ENCODE measurements at places on chromosomes 16 and 17. TPM values are rescaled to one million over a fixed set of nuclear protein-coding genes. Genes with fewer than 3 reads are reported as not detected.

The CNTNAP4 gene
- 10.9 TPM for total RNA-seq

The LASP1 gene
- total RNA-seq = 69.4 TPM

DNA sequence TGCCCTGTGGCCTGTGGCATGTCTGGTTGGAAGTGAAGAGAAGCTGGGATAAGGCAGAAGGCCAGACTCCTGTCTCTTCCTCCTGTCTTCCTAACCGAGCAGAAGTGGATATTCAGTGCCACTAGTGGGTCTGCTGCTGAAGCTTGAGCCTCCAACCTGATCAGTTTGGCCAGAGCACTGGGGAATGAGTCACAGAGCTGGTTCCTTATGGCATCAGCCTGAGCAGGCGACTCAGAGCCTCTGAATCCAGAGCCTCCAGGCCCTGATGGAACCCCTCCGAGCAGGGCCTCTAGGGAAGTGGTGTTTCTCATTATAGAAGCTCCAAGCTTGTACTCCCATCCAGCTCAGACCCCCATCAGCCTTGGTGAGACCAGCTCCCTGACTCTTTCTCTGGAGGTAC lies 2.0 kb downstream of the WSCD1 start:
- DNase-seq = no peak

The SRL gene
- 15.0 TPM for total RNA-seq

GRCh38 chr17:3378321-3378720 lies 7.8 kb downstream of the OR3A2 start:
- no peak for DNase-seq

- no peak for DNase-seq
Observed at GRCh38 chr16:88803264-88803987, at the start of gene CDT1. Gene CDT1, plus strand, starts transcription at chr16:88803789. Its CDS starts 43 bp downstream, at chr16:88803832.

- no peak for DNase-seq
Observed at GRCh38 chr16:69463876-69464275, 39.5 kb downstream of the CYB5B start.

- no peak for DNase-seq
Observed at GRCh38 chr17:75194879-75195278, 10.6 kb upstream of the NUP85 start.

DNA sequence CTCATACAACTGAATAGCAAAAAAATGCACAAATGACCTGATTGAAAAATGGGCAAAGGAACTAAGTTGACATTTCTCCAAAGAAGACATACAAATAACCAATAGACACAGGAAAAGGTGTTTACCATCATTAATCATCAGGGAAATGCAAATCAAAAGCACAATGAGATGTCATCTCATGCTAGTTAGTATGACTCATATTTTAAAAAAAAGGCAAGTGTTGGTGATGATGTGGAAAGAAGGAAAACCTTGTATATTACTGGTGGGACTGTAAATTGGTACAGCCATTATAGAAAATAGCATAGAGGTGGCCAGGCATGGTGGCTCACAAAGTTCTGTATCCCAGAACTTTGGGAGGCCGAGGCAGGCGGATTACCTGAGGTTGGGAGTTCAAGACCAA lies 232.5 kb upstream of the ZFHX3 start:
- no peak for DNase-seq

DNA sequence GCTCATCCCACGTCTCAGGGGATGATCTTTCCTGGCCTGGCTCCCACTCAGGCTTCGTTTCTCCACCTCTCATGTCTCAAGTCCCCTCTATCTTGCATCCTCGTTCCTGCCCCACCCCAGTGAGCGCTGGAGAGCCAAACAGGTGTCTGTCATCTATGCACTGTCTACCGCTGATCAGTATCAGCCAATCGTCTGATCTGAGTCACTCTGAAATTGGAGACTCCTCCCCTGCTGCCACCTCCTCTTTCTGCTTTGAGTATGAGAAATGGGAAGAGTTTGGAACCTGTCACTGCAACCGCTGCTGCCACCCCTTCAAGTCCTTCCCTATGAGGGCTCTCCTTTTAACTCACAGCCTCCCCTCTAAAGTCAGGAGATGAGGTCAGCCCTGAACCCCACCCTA lies 28.0 kb downstream of the FZD2 start:
- DNase-seq = no peak

DNA sequence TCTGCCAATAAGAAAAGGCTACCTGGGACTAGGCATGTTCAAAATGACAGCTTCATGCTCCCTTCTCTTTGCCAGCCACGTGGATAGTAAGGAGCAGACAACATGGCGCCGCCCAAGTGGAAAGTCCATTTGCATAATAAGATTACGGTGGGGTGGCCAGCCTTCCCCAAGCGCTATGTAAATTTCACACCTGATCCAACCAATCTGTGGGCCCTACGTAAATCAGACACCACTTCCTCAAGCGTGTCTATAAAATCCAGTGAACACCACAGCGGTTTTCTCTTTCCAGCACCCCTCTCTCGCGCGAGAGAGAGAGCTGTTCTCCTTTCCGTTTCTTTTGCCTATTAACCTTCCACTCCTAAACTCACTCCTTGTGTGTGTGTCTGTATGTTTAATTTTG lies 140.3 kb upstream of the ERCC4 start:
- no peak for DNase-seq

The SSTR5 gene
- total RNA-seq = 0.32 TPM

The KRTAP3-2 gene
- not detected for total RNA-seq

Measured in urinary bladder (tissue), 4 donors.